Activated CD4-positive, alpha-beta T cell treated with anti-CD3 and anti-CD28 coated beads, Interleukin-2, amount 50 U/mL, for 16 hours (primary cell): ENCODE measurements at places on chromosomes 12 and 14.

DNA sequence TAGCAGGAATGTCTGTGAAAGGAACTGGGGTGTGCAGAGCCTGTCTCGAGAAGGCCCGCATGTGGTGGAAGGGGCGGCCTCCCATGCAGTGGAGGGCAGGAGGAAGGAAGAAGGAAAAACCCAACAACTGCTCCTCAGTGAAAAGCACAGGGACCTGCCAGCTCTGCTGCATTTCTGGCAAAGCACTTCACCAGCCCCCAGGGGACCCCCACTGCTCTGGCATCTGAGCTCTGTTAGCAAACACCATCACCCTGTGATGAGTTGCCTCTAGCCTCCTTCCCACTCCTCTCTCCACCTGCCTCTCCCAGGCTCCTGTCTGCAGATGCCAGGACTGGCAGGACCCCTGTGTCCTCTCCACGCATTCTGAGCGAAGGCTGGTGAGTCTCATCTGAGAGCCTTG is 69.0 kb upstream of the DDX11 start:
- DNase-seq, result no peak

DNA sequence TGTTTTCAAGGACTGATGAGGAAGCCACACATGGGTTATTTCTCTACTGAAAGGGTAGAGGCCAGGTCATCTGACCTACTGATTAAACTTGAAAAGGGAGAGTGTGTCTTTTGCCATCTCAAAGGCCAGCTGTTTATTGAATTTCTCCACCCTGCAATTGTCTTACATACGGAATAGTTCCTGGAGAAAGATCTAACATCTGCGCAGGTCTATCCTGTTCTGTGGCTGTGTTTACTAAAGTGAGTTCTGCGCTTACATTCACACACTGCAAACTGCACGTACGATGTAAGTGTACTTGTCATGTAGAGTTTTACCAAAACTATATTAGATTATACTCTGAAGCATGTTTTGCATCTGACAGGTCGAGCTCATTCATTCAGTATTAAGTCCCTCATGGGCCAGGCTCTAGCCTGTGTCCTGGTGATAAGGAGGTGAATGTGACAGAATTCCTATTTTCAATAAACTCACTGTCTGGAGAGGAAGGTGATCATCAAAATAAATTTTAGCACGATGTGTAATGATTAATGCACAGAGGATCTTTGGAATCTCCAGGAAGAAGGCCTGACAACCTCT is 96.6 kb downstream of the PRKCH start:
- no peak for DNase-seq

DNA sequence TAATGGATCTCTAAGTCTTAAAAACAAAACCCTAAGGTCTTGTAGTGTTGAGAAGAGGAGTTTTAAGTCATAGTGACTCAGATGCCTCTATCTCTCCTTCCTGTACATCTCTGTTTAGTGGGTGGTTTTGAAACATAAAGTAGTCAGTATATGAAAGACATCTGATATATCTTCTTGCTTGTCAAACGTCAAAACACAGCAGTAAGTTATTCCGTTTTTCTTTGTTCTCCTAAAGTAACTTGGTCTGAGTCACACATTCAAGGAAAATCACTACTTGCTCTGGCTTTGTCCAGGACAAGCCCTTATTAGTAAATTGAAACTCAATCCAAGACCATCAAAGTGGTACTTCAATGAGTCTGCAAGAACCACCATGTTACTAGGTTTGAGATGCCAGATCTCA is 1172.5 kb downstream of the BCL11B start:
- peak; percentile 5 for DNase-seq

- no peak for DNase-seq
Observed at GRCh38 chr12:113532292-113532691, 60.6 kb upstream of the LHX5 start.

GRCh38 chr12:26360062-26360461 is 164.7 kb downstream of the SSPN start:
- no peak for DNase-seq

GRCh38 chr12:93336291-93336741 is 41.4 kb upstream of the NUDT4 start:
- no peak for DNase-seq

DNA sequence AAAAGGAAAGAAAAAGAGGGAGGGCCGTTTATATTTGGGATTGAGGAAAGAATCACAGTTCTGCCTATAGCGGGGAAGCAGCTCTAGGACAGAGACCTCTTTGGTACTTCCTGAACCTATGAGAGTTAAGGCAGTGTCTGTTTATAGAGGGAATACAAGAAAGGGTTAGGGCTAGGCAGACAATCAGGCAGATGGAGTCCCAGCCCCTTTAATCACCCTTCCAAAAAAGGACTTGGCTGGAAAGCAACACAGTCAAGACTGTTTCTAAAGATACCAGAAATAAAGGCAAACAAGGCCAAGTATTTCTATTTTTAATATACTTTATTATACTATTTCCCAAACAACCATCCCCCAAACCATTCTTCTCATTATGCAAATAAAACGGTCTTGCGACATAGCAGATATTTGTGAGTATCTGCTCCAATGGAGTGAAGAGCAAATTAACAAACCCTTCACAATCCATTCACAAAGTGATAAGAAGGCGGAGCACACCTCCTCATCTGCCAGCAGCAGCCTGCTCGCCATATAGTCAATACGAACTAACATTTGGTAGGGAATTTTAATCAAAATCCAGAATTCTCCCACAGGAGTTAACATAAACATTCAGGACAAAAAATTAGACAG is 697 bp upstream of the GRIP1 start:
- no peak for DNase-seq

DNA sequence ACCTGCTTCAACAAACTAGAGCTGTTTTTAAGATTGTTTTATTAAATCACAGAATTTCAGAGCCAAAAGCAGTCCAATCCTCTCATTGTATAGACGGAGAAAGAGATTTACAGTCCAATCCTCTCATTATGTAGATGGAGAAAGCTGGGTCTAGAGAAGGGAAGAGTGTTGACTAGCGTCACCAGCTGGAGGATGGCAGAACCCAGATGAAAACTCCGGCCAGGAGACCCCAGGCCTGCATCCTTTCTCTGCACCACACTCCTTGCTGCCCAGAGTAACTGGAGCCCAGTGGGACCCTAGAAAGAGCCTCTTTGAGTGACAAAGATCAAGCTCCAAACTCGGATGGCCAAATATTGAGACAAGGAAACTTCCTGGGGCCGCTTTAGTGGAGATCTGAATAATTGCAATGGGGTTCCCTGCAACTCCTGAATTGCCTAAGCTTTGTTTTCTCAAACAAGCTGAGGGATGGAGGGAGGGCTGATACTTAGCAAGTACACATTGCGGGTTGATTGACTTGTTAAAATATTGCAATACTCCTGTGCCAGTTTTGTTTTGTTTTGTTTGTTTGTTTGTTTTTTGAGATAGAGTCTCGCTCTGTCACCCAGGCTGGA is 12.5 kb downstream of the AMDHD1 start:
- DNase-seq, result no peak

GRCh38 chr14:69637503-69638031 is 26.2 kb downstream of the SUSD6 start:
- DNase-seq, result no peak

DNA sequence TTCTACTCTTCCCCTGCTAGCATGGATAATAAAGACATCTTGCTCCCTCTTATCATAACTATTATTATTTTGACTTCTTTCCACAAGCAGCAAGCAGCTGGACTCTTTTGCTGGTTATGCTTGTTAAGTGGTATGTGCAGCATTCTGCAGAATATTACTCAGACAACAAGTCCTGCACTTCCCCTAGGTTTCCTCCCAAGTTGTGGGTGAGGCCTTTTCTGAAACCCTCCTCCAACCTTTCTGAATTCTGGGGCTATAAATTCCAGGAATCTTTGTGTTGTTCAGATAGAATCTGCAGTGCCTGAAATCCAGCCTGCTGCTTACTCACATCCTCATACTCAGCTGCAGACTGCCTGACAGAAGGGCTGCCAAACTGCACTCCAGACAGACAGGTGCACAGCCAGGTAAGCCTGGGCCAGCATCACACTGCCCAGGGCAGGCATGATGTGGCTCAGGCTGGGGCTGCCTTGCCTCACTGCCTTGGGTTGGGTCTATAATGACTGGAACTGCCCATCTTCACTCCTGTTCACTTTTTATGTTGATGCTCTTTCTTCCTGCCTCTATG is 6.2 kb upstream of the DHRS2 start:
- no peak for DNase-seq

DNA sequence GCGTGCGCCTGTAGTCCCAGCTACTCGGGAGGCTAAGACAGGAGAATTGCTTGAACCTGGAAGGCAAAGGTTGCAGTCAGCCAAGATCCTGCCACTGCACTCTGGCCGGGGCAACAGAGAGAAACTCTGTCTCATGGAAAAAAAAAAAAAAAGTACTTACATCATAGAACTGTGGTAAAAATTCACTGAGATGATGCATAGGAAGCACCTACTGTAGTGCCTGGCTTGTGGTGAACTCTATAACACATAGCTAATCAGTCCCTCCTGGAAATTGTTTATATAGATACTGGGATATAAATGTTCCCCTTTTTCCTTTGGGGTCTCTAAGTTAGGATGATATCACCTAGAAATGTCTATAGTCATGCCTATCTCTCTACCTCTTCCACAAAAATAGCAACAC is 89.7 kb upstream of the CPM start:
- no peak for DNase-seq

DNA sequence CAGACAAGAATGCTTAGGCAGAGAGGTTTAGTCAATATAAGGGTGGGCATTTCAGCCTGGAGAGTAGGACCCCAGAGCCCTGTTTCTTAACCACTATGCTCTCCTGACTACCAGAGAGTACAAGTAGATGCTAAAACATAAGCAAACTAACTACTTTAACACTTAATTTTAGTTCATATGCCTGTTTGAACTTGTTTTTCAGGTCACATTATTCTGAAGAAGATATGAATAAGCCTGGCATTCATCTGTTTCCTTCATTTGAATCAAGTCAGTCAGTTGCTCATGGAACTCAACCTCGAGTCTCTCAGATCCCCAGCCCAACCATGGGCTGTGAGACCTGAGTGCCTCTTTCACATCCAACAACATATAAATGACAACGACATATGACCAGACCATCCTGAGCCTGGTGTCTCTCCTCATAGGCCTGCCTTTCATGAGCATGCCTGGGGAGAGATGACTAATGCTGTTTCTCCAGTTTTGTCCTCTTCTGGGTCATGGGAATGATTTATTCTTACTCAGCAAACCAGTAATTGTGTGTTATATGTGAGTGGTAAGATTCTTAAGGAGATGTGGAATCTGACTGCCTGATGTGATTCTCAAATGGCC is 251.1 kb upstream of the BTG1 start:
- no peak for DNase-seq

- no peak for DNase-seq
Observed at GRCh38 chr14:99523704-99524055, 42.5 kb downstream of the CCNK start.

GRCh38 chr12:11981121-11981733 is 89.5 kb upstream of the BCL2L14 start:
- peak; percentile 96 for DNase-seq

GRCh38 chr12:110813285-110813684 is 33.5 kb upstream of the CCDC63 start:
- DNase-seq, result no peak

- no peak for DNase-seq
Observed at GRCh38 chr12:71521125-71521524, 81.5 kb downstream of the LGR5 start.

- no peak for DNase-seq
Observed at GRCh38 chr14:39372656-39373055, 59.6 kb downstream of the FBXO33 start.

DNA sequence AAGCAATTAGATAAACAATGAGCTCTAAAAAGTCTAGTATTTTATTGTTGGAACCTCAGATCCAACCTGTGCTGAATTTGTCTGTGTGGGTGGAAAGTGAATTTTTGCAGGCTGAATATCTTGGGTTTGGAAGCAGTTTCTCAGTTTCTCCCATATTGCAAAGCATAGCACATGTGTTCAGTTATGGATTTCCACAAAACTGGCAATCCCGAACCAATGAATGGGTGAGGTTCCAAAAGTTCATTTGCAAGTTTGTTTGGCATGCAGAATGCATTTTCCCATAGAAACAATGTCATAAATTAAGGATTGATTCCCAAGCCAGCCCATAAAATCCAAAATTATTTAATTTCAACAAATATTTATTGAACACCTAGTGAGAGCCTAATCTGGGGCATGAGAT is 43.4 kb downstream of the PLXNC1 start:
- no peak for DNase-seq

GRCh38 chr12:70043490-70044138 is 199.6 kb upstream of the CNOT2 start:
- DNase-seq, result no peak

- no peak for DNase-seq
Observed at GRCh38 chr14:54451961-54452360, 10.8 kb upstream of the CNIH1 start.

DNA sequence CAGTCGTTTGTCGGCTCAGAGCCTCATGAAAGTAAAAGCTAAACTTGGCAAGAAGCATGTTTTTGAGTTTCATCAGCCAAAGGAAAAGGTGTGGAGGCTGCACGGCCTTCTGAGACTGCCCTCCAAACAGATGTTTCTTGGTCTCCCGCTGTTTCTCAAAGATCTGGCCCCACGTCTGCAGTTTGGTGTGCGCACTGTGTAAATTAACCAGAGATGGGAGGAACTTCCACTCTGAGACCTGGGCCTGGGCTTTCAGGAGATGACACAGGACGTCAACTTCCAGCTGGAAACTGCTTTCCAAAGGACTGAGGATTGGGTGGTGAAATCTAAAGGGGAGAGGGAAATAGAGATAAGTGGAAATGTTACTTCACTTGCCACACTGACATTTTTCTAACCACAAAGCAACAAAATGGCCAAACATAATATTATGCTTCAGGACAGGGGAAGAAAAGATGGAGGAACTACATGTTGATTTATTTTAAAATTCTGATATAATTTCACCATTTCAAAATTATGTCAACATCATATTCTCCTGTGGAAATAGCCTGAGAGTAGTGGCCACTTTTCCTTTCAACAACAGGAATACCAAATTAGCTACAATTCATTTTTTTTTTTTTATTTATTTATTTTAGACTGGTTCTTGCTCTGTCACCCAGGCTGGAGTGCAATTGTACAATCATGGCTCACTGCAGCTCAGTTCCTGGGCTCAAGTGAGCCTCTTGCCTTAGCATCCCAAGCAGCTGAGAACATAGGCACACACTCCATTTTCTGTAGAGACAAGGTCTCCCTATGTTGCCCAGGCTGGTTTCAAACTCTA is 27.6 kb downstream of the KICS2 start:
- DNase-seq, result no peak

DNA sequence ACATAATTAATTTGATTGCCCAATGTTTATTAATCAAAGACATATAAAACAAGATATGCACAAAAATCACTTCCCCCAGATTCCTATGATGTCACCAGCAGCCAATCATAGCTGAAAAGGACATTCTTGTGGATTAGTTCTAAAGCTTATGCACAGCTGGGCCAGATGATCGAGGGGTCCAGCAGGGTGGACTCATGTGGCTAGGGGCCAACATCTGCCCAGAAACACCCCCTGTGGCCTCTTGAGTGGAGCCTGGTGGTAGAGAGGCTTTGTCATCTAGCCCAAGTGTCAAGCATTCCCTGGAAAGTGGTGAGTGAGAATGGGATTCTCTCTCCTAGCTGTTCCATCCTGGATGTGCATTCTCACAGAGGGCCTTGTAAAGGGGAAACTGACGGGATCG is 590.0 kb downstream of the BCL11B start:
- no peak for DNase-seq
